ENCODE measurements at places on chromosomes 5 and 9.

- no peak for DNase-seq
These were observed 45.7 kb upstream of the PIK3R1 start for GRCh38 chr5:68169903-68170302.

GRCh38 chr5:148841519-148841918 lies 15.1 kb downstream of the ADRB2 start:
- DNase-seq = no peak

- DNase-seq = no peak
These were observed 29.1 kb upstream of the FREM1 start for GRCh38 chr9:14939378-14939777.

GRCh38 chr5:142977363-142978051 lies 207.3 kb downstream of the ARHGAP26 start:
- peak; percentile 74 for DNase-seq

DNA sequence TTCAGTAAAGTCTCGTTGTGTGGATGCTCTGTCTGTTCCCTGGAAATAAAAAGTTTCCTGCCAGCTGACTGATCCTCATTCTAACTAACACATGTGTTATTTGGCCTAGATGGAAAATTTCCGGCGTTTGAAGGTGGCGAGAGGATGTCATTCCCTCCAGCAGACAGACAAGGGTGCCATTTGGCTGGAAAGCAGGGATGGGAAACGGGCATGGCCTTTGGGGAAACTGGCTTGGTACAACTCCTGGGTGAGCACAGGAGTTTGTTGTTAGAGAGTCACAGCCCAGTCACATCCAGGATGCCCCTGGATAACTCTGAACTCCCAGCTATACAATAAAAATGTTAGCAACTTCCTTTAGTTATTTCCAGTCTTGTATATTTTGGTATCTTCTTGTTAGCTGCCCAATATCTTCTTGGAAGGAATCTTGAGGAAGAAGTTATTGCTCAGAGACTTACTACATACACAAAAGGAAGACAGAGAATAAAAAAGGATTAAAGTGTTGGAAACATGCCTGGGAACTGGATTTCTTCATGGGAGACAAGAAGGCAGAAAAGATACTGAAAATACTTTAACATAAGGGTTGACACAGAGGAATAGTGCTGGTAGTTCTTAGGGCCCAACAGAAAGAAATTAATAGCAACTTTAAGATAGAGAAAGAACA lies 41.9 kb downstream of the TEK start:
- no peak for DNase-seq

DNA sequence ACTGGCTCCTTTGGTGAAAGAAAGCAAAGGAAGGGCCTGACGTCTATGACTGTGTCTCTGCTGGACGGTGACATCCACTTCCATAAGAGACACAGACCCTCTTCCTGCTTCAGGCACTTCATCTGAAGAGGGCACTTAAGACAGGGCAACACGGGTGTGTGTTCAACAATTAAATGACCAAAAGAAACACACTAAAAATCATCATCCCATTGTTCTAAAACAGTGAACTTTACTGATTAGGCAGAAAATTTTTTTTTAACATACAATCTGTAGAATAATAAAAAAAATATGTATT lies 58.5 kb downstream of the GOLM1 start:
- no peak for DNase-seq

DNA sequence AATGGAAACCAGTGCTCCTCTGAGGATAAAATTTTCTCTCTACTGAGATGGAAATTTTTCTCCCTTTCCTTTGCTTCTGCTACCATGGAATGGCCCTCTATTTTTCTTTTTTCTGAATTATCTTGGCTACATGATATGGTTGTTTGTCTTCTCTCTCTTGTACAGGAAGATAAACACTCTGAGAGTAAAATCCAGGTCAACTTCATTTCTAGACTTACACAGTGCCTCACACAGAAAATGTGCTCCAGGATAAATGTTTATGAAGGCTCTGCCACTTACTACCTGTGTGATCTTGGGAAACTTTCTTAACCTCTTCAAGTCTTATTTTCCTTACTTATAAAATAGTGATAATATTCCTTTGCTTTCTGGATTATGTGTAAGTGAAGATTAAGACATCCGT lies 153.9 kb downstream of the PRELID2 start:
- DNase-seq = no peak

- no peak for DNase-seq
These were observed 3.7 kb upstream of the PJA2 start for GRCh38 chr5:109413458-109413857.

DNA sequence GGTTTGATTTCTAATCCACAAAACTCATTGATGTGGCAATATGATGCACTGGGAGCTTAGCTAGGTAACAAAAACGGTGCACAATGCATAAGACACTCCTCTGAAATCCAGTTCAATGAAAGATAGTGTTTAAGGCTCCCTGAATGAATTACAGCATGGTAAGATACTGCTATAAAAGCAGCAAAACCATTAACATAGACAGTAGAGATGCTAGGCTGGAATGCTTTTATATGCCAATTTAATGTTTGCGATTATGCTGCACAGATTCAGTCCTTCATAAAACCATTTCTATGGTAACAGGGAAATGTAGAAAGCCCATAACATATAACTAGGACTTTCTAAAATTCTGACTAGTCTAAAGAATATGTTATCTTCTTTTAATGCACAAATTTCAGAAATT lies 180.8 kb upstream of the NUDT12 start:
- no peak for DNase-seq

DNA sequence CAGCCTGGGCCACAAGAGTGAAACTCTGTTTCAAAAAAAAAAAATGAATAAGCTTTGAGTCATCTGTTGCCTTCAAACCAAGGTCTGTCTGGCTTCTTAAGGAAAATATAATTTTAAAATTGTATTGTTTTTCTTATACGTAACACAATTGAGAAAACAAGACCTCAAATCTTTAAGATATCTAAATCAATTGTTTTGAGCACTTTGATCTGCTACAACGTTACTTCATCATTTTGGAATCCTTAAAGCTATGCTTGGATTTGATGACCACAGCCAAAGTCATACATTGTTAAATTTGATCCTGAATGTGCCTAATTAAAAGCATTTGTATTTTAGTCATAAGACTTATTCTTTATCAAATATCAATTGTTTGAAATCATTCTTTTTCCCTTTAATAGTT lies 37.7 kb upstream of the VCAN start:
- DNase-seq = no peak

Data from Jurkat, Clone E6-1 (cell line).